ENCODE measurements at places on chromosomes 1 and 21.

GRCh38 chr1:173453982-173454381, 23.2 kb upstream of the PRDX6 start:
- DNase-seq = no peak

GRCh38 chr1:243557866-243558265, 292.2 kb downstream of the AKT3 start:
- DNase-seq = no peak

GRCh38 chr1:170734412-170735175, 70.7 kb downstream of the PRRX1 start:
- DNase-seq = no peak

DNA sequence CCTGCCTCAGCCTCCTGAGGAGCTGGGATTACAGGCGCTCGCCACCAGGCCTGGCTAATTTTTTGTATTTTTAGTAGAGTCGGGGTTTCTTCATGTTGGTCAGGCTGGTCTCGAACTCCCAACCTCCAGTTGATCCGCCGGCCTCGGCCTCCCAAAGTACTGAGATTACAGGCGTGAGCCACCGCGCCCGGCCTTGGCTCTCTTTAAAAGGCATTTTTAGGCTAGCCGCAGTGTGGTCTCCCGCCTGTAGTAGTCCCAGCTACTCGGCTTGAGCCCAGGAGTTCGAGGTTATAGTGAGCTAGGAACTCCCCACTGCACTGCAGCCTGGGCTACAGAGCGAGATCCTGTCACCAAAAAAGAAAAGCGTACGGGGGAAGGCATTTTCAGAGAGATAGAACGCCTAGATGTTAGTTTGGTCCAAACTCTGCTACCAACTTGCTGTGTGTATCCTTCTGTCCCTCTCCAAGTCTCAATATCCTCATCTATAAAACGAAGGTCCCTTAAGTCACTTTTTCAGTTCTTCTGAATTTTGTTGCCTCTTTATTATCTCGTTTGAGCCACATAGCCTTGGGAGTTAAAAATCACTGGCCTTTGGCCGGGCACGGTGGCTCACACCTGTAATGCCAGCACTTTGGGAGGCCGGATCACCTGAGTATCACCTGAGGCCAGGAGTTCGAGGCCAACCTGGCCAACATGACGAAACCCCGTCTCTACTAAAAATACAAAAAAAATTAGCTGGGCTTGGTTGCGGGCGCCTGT, 734 bp downstream of the MED18 start:
- DNase-seq = no peak

DNA sequence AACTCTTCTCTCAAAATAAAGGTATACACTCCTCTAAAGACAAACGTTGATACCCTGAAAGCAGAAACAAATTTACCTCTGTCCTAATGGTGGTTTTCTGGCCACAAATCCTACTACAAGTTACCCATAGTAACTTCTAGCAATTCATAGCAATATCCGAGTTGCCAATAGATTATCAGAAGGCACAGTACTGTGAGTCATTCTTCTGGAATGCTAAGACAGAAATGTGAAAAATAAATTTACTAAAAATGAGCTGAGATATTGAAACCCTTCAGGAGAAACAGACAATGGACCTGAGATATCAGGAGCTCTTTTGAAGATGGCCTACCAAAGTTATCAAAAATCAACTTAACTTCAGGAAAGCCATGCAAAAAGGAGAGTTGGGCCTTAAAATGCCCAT, 715.0 kb upstream of the ADAMTS5 start:
- DNase-seq = no peak
